ENCODE measurements at places on chromosomes 5 and 9.

DNA sequence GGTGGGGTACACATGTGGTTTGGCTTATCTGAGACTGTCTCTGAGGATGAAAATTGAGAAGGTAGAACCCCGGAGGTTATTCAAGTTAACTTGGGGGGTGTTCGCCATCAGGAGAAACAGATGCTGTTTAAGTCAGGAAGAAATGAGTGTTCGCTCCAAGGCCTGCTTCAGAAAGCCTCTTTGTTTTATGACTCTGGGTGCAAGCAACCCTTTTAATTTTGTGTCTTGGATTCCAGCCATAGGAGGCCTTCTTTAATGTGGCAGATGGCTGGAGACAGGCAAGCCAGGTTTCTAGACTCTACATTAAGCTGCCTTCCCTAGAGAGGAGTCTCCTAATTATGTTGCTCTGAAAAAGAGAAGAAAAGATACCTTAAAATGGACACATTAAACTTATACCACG, 4.2 kb upstream of the SMAD5 start:
- DNase-seq: no peak

GRCh38 chr5:81068635-81069034, 108.5 kb downstream of the RASGRF2 start:
- no peak for DNase-seq

DNA sequence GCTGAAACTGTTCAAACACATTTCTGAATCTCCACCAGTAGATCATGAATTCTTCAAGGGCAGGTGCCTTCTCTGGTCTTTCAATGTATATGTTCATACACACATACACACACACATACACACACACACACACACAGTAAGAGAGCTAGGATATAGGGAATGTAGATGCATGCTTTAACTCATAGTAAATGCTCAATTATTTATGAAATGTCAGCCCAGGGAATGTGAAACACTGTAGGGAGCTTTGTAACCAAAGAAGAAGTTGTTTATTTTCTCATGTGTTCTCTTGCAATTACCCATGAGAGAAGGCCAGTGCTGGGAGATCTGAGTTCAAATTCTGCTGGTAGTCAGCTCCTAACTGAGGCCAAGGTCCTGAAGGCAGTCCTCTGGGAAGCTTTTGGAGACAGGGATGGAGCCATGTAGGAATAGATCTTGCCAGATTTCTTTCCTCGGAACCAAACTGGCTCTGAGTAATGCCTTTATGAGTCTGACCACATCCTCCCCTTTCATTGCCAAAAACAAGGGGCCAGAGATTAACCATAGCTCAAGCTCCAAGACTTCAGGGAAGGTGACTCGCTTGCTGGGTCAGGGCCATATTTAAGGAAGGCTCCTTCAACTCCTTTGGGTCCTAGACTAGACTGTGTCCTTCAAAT, 487.0 kb upstream of the TNC start:
- DNase-seq: no peak

GRCh38 chr5:157177953-157178352, 2.7 kb upstream of the ITK start:
- DNase-seq: no peak

DNA sequence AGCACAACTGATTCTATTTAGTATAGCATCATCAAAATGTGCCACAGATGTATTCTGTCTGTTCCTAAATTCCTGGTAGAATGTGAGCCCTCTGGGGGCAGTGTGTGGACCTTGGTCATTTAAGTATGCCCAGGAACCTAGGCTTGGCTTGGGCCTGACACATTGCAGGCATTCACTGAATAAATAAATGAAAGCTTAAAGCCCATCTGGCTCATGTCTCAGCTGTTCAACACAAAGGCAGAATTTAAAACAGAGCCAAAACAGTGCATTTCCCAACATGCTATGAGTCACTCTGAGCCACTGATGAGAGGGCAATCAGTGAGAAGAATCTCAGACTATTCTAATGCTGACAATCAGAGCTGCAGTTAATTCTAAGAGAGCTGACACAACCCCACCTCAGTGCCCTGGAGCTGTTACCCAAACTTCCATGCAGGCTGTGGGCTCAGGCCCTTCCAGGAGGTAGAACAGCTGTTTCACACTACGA, 8.1 kb downstream of the FAM193B start:
- no peak for DNase-seq

DNA sequence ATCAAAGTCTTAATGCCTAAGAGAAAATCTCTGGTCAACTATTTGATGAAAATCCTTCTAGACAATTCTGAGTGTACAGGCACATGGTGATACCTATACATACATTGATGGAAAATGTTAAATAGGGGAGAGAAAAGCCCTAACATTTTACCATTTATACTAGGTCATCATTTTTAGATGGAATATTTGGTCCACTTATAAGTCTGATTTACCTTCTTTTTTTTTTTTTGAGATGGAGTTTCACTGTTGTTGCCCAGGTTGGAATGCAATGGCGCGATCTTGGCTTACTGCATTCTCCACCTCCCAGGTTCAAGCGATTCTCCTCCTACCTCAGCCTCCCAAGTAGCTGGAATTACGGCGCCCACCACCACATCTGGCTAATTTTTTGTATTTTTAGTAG, 81.7 kb downstream of the FCHO2 start:
- no peak for DNase-seq

- DNase-seq: no peak
Observed at GRCh38 chr5:139481580-139482049, 943 bp downstream of the STING1 start.

GRCh38 chr5:165617491-165617890, 2112.1 kb downstream of the MAT2B start:
- no peak for DNase-seq

GRCh38 chr5:139415221-139415861, 11.5 kb upstream of the SPATA24 start:
- DNase-seq: no peak

GRCh38 chr5:158354958-158355357, 496.0 kb upstream of the CLINT1 start:
- DNase-seq: no peak

GRCh38 chr5:155631116-155631515, 617.6 kb downstream of the KIF4B start:
- no peak for DNase-seq

GRCh38 chr5:167511-167910, 23.8 kb upstream of the LRRC14B start:
- no peak for DNase-seq

GRCh38 chr9:105958587-105958986, 264.2 kb downstream of the TMEM38B start:
- no peak for DNase-seq

DNA sequence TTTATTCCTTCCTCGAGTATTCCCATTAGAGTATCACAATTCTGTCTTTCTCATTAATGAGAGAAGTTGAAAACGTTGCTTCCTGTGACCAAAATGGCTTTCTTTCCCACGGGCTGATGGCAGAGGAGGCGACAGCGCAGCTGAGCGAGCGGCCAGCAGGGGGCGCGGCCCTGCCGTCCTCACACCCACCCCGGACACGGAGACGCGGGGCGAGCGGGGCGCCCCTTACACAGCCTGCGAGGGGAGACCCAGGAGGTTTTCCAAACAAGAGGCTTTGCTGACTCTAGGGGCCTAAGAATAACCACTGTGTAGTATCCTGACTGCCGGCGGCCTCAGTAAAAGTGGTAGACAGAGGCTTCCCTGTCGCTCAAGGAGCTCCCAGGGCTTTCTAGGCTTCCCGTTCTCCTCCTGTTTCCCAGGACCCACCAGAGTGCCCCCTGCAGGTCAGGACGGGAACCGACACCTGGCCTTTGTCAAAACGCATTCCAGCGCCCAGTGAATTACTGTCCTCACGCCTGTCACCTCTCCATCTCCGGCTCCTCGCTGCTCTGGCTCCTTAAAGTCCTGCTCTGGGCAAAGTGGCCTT, 27.3 kb upstream of the FGF1 start:
- peak; percentile 67 for DNase-seq

DNA sequence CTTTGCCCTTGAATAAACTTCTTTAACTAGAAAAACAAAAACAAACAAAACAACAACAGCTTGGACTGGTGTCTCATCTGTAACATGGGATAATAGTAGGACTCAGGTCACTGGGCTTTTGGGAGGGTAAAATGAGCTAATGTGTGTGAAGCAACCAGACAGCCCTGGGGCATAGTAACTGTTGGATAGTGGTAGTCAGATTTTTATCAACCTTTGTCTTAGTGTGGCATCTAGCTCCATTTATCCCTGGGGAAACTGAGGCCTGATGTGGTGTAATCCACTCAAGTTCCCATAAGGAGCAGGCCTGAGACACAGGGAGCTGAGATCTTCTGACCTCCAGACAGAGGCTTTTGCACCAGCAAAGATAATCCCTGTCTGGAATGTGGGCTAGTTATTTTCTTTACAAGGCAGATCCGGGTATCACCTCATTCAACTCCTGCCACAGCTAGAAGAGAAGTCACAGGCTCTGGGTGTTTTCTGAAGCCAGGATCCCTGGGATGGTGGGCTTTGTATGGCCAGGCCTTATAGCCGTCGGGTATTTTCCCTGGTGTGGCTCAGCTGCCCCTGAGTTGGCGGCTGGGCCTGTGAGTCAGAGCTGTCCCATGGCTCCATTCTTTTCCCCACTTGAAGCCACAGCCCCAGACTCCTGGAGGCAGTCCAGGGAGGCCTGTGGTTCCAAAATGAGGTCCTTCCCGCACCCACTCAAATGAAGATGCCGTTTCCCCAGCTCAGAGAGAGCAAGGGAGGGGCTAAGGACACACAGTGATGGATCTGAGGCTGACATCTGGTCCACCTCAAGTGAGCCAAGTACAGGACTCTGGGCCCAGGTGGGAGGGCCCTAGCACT, 26.1 kb upstream of the CSF1R start:
- no peak for DNase-seq

GRCh38 chr9:14215614-14216013, 98.3 kb downstream of the NFIB start:
- no peak for DNase-seq

DNA sequence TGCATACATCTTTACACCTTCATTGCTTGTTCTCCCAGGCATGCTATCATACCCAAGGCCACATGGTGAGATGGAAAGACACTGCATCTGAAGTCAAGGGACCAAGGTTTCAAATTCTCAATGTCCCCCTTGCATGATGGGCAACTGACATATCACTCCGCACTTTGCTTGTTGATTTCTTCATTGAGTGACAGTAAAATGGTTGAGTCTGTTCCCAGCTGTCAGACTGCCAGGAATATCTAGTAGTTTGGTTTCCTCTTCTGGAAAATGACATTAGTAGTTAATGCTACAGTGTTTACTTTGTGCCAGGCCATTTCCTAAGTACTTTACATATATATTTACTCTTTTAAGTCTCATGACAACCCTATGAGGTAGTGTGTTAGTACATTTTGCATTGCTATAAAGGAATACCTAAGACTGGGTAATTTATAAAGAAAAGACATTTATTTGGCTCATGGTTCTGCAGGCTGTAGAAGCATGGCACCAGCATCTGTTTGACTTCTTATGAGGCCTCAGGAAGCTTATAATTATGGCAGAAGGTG, 114.4 kb downstream of the PCSK1 start:
- no peak for DNase-seq

DNA sequence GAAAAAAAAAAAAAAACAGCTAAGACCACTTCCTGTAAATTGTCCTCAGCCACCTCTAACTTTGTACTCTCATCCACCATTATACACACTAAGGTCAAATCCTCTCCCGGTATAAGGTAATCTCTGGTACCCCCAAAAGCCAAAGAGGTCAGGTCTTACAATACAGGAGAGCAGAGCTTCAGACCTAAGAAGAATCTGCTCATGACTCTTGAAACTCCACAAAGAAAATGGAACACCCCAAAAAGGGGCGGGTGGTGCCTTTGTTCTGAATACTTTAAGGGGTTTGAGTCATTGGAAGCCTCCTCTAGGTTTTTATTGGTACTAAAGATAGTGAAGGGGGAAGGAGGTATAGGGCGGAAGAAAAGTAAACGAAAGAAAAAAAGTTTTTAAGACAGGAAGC, 69.8 kb downstream of the COL15A1 start:
- DNase-seq: no peak

DNA sequence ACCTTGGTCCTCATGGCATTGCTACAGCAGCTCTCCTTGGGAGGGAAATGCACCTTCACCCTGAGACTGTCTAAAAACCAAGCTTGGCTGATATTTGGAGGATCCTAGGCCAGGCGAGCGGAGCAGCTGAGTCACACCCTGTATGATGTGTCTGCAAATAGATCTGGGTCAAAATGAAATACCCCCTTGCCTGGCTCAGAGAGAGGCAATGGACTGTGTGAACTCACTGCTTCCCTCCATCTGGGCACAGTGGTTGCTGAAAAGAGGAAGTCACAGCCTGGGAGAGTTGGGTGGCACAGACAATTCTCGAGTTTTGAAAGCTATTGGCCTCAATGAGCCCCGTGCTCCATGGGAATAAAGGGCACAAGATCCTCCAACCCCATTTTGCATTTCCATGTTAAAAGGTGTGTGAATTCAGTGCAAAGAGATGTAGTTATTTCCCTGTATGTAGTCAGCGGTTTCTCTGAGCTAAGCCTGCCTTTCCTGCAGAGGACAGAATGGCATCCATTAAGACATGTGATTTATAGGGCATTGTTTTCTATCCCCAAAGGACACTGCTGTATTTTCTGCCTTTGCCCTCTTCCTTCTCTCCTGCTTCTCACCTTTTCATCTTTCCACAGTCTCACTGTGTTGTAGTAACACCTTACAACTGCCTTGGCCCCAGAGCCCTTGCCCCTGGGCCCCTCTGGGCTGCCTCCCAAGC, 177.2 kb downstream of the GADD45G start:
- no peak for DNase-seq

- no peak for DNase-seq
Observed at GRCh38 chr9:100938507-100938906, 90.0 kb upstream of the PLPPR1 start.

DNA sequence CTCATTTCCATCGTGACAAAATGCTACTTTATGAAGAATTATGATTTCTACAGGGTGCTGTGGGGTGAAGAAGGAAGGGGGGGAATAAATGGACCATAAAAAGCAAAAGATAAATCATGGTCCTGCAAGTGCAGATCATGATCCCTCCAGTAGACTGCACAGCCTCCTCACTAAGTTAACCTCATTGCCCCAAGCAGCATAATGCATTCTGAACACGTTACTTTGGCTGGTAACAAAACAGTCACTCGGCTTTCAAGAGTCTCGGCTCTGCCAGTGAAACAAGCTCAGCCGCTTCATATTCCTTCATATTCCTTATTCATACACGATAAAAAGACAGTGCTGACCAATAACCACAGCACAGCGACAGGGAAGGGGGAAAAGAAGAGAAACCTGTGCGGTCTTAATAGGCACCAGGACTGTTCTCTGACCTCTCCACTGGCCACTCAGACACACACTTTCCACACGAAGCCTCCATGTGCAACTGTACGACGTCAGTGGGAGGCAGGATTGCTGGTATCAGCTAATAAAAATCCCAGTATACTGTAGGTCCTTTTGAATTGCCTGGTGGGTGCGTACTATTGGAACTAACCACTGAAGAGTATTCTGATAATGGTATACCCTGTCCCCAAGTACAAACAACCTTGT, 60.5 kb downstream of the ANKH start:
- no peak for DNase-seq

DNA sequence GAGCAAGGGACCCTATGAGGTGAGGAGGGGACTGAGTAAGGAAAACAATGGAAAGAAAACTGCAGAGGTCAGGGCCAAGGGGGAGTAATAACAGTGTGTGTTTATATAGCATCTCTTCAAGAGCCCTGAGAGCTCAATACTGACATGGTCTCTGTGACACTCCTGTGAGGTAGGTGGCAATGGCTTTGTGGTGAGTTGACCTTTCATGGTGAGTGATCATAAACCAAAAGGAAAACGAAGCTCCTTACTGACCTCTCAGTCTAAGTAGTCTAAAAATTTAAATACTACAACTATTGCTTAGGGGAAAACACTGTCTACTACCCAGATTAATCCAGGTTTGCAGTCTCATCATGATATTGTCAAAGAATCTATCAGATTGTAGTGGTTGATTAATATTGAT, 130.9 kb downstream of the SNCAIP start:
- DNase-seq: no peak
